ENCODE measurements at places on chromosomes 1 and 21.

DNA sequence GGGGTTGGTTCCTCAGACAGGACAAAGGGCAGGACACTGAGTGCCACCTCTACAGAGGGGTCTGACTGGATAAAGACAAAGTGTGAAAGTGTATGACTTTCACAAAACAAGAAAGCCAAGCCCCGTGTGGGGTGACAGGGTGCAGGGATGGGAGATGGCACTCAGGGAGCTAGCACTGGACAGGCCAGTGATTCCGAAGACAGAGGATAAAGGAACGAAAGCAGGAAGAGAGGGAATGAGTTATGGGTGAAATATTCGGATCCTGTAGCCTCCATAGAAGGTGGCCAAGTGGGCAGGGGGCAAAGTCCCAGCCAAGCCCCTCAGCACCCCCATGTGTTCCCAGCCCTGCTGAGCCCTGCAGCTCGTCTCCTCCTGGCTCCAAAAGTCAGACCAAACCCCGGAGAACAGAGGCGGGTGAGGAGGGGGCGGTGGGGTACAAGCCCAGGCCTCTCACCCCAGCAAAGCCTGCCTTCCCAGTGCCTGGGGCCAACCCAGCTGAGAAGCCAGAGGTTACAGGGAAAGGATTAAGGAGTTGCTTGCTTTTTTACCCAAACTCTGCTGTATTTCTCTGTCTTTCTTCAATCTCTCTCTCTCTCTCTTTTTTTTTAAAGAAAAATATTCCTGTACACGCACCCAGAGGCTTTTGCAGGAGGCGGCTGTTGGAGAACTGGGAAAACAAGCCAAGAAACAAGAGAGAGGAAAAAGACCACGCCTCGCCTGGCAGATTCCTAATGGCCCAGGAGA lies 14.0 kb upstream of the WASF2 start:
- no peak for DNase-seq

DNA sequence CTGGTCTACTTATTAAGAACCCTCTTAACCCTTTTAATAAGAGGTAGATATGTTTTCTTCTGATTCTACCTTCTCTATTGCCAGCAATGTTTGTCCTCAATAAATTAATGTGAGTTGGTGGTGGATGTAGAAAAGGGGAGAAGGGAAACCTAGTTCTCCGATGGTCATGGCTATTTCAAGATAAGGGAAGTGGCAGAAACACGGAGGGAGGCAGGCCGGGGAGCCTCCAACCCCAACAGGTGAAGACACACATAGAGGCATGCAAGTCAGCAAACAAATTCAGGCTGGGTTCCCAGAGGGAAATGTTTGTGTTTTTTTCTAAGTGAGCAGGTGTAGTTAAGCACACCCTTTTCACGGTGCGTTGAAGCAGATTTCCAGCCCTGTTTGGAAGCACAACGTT lies 31.0 kb upstream of the CLDN14 start:
- DNase-seq: no peak

DNA sequence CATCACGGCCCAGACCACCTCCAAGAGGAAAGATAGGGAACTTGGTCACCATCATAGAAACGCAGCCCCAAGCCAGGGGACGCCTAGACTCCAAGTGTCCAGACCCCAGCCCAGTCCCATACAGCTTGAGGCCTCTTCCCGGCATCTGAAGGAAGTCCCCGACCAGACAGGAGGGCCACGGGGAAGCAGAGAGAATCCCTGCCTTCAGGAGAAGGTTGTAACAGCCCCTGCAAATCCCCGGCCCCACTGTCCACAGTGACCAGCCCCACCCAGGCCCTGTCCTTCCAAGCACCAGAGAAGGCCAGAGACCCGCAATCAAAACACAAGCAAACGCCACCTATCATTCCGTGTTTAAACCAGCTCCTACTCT lies 1.7 kb downstream of the SLC19A1 start:
- no peak for DNase-seq

GRCh38 chr1:218763538-218763937 lies 410.1 kb upstream of the LYPLAL1 start:
- DNase-seq: no peak

DNA sequence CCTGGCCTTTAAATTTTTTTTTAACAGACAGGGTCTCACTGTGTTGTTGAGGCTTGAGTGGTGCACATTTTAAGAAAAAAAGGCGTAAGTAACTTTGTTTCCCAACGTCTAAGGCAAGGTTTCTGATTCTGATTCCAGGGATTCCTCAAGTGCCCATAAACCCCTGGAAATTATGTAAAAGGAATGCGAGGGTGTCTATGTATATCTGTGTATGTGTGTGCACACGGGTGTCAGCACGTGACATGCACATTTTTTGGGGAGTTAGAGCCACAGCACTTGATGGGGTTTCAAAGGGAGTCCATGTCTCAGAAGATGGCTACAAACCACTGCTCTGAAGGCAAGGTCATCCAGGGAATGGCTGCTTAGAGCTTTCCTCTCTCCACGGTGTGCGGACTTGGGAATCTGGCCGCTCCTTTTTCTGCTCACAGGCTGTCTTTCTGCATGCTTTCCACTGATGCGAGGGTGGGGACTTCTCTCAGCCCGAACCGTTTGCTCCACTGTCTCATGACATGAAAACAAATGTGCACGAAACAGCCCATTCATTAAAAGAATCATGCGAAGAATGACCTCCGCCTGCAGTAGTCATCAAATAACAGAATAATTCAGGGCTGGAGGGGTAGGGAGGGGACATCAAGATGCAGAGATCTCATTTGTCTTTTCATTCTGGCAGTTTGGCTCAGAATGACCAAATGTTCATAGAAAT lies 18.7 kb upstream of the RERE start:
- DNase-seq: no peak
